ENCODE measurements at places on chromosomes 12 and 14.

- no peak for DNase-seq
Observed at GRCh38 chr14:67963545-67963944, 144.0 kb downstream of the RAD51B start.

- no peak for DNase-seq
Observed at GRCh38 chr14:68910540-68910939, 68.6 kb downstream of the ACTN1 start.

- DNase-seq, result peak; percentile 85
Observed at GRCh38 chr12:53701518-53702264, 25.6 kb downstream of the CALCOCO1 start.

DNA sequence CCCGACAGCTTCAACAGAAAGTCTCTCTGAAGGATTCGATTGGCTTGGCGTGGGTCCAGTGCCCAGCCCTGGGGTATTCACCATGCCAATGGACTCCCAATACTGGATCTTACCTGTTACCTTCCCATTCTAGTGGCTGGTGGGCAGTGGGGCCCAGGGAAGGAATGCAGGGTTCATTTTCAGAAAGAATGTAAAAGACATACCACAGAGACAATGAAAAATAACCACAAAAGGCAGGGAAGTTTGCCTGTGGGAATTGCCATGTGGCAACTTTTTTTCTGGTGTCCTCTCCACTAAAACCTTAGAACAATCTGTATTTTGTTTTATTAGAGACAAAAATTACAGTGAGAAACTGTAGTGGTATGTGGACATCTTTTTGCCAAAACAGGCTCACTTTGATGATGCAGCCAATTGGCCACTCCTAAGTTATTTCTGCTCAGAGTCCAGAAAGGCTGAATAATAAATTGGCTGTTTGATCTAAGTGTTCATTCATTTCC is 55.2 kb downstream of the PTGER2 start:
- DNase-seq, result no peak

DNA sequence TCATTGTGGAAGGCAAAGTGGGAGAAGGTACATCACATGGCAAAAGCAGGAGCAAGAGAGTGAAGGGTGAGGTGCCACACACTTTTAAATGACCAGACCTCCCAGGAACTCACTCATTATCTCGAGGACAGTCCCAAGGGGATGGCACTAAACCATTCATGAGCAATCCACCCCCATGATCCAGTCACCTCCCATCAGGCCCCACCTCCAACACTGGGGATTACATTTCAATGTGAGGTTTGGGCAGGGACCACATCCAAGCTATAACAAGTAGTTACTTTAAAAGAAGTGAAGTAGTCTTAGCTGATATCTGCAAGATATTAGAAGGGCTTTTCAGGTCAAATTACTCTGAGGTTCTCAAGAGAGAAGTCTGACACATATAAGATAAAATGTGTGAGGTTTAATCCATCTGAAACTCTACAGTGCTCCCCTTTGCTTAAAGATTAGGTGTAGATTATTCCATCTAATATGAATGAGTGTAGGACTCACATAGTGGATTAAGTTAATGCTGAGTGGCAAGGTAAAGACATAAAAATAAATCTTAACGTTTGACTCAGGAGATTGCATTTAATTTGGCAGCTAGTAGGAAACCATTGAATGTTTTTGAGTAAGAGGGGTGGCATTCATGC is 130.8 kb downstream of the TMX1 start:
- DNase-seq, result no peak

GRCh38 chr14:99524804-99525698 is 43.8 kb downstream of the CCNK start:
- DNase-seq, result no peak

DNA sequence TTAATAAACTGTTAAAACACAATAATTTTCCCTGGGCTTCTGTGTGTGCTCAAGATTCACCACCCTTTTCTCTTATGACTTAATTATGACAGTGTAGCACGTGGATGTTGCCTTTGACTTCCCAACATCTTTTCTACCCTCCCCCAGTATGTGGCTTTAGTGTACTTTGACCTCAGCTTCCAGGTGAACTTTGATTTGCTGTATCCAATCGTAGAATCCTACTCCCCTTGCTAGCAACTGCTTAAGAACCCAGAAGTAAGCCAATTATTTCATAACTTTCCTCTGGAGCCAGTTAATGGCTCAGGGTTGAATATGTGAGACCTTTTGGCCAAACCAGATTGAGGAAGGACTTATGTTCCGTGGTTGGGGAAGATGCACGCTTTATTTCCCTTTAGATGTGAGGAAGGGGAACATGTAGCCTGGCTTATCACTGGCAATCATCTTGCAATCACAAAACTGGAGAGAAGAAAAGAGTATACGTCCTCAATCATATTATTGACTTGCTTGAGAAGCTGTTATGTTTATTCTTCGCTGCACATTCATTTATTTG is 259.6 kb upstream of the ATP2B1 start:
- no peak for DNase-seq

DNA sequence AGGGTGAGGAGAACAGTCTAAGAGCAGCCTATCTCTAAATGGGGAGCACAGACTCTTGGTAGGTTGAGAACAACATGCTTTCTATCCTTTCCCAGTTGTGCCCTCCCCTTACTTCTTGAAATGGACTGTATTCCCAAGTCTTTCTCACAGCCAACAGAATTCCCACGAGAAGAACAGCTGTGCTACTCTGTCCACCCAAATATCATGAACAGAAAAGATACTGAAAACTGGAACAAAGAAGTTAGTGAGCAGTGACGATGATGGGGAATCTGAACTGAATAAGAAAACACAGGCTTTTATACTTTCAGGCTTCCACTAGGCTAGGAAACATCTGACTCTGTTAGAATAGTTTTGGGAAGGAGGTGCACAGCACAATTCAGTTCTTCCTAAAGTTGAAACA is 3.4 kb downstream of the NACA start:
- no peak for DNase-seq

- DNase-seq, result no peak
Observed at GRCh38 chr14:60647081-60647836, 2.0 kb downstream of the SIX1 start.

Measured in coronary artery (tissue), 2 donors.